ENCODE measurements at places on chromosomes 1 and 21.

GRCh38 chr1:199287647-199288046 lies 648.8 kb downstream of the PTPRC start:
- ATAC-seq: peak; percentile 46

- ATAC-seq: peak; percentile 63
Measured at GRCh38 chr1:208536212-208536611, 292.0 kb upstream of the PLXNA2 start.

- ATAC-seq: no peak
Measured at GRCh38 chr1:48082271-48082962, 85.2 kb upstream of the TRABD2B start.

DNA sequence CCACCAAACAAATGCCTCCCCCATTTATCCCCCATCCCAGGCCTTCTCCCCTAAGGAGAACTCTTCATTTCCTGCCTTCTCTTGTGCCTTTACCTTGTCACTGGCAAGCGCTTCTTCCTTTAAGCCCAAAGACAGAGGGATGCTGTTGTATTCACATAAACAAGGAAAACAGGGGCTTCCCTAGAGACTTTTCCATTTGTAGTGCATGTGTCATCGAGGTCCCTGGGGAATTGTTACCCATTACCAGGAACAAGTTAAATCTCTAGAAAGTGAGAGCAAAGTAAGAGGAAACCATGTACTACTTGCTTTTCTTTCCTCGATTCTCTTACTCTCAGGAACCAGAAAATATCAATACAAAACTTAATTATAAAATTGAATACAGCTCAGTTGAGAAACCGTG lies 114.4 kb upstream of the DPT start:
- no peak for ATAC-seq

DNA sequence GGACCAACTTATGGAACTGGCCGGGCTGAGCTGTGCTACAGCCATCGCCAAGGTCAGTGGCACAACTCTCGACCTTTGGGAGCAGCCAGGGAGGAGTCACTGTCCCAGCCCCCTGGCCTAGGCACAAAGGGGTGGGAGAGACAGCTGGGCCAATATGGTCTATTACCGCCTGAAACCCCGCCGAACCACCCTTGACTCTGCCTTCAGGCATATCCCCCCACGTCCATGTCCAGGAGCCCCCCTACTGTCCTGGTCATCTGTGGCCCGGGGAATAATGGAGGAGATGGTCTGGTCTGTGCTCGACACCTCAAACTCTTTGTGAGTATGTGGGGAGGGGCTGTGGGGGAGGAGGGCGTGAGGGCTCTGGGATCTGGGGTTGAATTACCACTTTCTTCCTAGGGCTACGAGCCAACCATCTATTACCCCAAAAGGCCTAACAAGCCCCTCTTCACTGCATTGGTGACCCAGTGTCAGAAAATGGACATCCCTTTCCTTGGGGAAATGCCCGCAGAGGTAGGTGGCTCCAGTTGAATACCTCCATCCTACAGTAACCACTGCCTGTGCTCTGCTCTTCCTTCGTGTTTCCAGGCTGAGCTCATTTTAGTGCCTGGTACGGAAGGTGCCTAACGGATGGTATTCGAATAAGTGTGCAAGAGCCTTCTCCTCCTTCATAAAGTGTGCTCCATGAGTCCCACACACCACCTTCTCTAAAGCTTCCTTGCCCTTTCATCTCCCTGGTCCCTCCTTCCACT lies 758 bp downstream of the NAXE start:
- ATAC-seq: peak; percentile 13

DNA sequence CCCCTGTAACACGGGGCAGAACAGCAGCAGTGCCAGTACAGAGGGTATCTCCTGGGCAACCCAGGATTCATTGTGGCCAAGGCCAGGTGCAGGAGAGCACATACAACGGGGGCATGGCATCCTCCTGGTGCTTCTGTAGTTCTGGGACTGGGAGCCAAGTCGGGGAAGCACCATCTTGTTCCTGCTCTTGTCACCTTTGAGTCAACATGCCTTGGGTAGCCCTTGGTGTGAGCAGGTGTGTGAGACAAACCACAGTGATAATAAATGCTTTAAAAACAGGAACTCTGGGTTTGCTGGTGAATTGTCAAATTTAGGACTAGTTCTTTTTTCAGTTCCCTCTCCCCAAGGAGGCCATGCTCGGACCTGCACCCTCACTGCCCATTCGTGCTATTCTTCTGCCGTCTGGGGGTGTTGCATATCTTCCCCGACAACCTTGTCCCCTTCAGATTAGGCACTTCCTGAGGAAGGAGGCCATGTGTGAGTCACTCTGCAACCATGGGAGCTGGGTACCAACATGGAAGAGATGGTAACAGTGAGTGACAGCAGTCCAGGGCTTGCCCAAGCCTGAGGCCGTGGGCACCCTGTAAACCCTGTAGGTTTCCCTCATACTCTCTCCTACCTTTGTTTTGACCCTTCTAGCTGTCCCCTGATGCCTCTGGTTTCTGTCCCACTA lies 150.2 kb downstream of the GRIK3 start:
- ATAC-seq: no peak

DNA sequence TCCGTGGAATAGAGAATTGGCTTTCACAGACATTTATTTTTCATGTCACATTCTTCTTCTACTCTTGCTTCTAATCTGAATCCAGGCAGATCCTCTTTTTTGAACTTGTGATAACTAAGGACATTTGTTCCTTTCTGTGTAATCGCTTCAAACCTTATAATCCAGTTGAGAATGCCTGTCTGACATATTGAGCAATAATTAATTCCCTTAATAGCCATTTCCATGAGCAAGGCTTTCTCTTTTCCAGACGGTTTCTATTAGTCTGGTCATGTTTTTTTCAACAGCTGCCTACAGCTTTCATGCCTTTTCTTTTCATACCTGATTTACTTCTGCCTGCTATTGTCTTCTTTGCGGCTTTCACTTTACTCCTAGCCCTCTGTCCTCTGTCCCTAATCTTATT lies 163.4 kb downstream of the CYYR1 start:
- no peak for ATAC-seq

DNA sequence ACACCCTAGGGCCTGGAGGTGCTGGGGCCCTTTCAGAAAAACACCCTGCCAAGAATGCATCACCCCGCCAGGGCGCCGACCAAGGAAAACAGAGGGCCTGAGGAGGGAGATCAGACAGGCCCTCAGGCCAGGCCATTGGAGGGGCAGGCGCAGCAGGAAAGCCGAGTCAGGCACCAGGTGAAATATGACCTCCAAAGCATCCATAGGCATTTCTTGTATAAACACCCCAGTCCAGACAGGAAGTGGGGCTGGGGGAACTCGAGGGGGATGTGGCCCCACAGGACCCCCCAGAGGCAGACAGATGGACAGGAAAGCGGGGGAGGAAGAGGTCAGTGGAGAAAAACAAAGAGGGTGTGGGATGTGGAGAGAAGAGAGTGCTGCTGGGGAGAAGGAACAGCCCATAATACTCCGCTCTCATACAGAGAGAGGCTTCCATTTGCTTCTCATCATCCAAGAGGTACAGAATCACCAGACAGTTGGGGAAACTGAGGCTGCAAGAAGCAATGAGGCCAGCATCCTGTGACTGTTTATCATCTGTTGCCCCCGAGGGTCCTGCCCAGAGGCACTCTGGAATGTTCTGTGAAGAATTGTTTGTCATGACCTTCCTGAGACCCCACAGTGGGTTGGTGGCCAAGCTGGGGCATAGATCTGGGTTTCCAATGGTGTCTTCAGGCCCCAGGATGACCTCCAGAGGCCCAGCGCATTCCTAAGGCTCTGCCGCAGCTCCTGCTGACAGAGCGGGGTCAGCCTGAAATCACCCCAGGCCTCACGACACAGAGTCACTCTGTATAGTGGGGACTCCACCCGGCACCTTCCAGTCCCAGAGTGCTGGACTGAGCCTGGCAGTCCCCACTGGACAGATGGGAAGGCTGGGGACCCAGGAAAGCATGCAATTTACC lies 18.0 kb downstream of the TRIM62 start:
- no peak for ATAC-seq

GRCh38 chr1:211603191-211603701 lies 24.3 kb upstream of the SLC30A1 start:
- ATAC-seq: peak; percentile 63

DNA sequence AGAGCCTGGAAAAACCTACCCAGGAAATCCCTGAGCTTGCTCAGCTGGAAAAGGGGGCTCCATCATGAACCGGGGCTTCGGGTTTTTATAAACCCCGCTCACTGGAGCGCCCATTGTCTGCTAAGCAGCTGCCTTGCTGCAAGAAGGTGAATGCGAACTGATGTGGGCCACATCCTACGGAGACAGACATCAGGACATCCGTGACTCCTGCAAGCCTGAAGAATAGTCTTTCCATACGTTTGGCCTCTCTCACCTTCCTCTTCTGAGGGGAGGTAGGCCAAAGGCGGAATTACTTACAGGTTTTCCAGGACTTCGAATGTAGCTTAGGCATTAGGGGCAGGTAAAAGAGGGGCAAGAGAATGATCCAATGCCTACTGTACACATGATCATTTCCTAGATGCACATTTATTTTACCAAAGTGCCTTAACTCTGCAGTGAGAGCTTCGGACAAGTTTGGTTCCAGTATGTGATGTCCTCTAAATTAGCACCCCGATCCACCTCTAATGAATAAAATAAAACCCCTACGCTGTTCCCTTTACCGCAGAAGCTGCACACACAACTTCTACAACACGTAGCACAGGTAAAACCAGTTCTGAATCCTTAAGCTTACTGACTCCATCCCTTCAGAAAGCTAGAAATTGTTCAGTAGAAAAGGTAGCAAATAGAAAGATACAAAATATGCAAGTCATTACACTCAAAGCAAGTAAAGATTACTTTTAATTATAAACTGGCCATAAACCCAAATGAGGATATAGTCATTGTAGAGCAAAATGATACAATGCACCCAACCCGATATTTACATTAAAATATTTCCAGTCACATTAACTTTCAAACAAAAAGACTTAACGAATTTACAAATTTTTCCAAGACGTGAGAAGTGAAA lies 866 bp upstream of the SORT1 start:
- peak; percentile 23 for ATAC-seq

DNA sequence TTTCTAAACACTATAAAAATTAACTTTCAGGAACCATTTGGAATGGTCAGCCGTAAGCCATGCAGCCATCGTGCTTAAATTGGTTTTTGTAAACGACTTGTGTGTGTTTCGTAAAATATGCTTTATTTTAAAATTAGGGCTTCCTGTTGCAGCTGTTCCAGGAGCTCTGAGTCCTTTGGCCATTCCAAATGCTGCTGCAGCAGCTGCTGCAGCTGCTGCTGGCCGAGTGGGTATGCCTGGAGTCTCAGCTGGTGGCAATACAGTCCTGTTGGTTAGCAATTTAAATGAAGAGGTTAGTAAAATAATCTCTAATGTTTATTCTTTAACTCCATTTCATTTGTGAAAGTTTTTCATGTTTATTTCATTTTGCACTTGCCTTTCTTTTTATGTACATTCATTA lies 83.1 kb downstream of the PTBP2 start:
- ATAC-seq: no peak

DNA sequence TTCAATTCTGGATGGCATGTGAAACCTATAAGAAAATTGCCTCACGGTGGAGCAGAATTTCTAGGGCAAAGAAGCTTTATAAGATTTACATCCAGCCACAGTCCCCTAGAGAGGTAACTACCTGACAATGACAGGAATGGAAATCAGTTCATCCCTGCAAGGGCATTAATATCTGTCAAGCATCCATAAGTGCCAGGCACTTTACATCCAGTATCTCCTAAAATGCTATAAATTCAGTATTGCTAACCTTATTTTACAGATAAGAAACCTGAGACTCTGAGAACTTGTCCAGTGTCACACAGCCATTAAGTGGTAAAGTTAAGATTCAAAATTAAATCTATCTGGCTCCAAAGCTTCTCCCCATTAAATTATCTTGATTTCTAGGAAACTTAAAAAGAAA lies 22.3 kb downstream of the RGS13 start:
- ATAC-seq: no peak

DNA sequence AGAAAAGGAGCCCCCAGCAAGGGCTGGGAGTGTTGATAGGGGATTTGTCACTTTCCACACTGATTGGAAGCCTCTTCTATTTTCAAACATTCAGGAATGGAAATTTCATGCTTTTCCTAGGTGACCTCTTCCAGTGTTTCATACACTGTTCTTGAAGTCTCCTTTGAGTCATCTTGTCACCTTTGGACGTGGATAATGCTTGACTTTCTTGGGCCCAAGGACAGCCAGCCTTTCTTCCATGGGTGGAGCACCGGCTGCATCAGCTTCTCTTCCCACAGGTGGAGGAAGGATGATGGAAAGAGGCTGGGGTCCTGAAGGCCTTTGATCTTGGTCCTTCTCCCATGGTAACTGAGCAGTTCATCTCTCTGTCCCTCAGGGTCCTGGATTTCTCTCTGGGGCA lies 11.9 kb upstream of the PIGR start:
- ATAC-seq: no peak

DNA sequence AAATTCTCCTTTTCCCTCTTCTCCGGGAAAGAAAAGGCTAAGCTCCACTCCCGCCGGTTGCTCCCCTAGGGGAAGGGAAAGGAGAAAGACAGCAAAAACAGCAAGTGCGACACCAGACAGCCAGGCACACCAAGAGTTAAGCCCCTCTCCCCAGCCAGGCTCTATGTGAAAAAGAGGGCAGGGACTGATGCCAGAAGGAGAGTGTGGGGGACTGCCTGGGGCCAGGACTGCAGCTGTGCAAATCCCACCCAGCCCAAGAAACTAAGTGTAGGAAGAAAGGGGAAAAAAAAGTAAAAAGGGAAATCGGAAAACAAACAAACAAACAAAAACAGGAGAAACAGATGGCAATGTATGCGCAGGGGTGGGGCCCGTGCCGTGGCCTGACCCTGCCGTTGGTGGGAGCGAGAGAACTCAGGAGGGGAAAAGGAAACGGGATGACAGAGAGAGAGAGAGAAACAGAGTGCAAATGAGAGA lies 27.7 kb upstream of the FMO1 start:
- peak; percentile 74 for ATAC-seq

DNA sequence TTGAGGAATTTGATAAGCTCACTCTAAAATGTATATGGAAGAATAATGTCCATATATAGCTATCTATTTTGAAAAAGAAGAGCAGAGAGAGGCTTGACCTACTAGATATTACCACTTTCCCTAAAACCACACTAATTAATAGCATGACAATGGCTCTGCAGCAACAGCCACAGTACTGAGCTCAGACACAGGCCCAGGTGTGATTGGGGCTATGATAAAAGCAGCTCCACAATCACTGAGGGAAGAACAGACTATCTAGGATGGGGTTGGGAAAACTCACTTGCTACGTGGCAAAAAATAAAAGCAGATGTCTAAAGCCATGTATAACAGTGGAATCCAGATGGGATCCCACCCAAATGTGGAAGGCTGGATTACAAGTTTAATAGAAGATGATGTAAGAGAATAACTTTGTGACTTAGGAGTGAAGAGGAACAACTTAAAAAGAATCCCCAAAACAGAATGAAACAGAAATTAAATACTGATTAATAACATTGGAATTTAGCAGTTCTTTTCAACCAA lies 80.8 kb upstream of the RAB4A start:
- ATAC-seq: no peak

DNA sequence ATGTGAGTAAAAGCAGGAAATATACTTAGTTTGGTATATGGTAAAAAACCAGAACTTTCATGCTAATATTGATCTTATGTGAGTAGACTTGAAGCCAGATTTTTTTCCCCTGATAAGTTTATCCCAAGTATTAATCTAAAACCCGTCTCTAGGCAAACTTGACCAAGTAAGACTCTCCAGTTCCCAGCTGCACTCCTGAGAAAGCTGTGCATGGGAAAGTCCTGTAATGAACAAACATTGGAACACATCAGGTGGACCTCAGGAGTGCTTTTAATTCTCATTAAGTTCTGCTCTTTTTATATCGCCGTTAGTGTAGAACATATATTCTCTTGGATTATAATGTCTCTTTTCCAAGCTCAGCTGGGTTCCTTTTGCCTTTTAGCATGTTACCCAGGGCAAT lies 105.0 kb downstream of the CD247 start:
- ATAC-seq: no peak

Data from SK-N-SH treated with all-trans-retinoic acid at 6 μM for 48 hours (cell line).